ENCODE measurements at places on chromosomes 12 and 14.

DNA sequence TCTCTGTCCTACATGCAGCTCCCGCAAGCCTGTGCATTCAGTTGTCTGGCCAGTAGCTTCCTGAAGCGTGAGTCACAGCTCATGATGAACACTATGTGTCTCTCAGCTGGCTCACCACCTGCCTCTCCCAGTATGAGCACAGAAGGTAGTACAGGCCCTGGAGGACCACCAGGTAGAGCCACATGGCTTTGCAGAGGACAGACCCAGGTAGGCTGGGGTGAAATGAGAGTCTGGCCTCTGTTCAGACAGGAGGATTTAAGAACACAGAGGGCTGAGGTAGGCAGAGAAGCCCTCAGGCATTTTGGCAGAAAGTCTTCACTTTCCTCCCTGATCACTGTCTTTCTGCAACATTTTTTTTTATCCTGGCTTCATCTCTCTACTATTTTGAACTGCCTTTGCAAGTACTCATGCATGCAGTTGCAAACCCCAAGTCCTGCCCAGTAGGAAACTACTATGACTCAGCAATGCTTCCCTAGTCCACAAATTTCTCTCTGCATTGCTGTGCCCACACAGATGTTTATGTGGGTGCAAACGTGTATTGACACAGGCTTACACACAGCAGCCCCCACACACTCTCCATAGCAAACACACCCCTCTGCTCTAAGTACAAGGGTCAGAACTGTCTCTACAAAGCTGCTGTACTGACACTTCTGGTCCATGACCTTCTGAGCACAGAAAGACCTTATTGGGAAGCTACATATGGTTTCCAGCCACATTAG lies 7.2 kb upstream of the SDR9C7 start:
- no peak for DNase-seq

GRCh38 chr12:82644896-82645295 lies 41.8 kb upstream of the TMTC2 start:
- no peak for DNase-seq

DNA sequence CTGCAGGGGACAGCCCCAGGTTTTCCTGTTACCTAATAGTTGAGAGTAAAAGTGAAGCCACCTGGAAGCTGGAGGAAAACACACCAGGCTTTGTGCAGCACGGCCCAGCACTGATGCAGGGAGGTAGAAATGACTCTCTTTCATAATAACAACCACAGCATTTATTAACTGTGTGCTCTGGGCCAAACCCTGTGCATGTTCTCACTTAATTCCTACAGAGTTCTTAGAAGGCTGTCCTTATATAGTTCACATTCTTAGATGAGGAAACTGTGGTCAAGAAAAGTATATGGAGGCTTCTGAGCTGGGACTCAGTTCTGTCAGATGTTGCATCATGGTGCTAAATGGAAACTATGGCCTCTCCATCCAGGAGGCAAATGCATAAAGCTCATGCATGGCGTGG lies 100.0 kb downstream of the PAPOLA start:
- DNase-seq: no peak

DNA sequence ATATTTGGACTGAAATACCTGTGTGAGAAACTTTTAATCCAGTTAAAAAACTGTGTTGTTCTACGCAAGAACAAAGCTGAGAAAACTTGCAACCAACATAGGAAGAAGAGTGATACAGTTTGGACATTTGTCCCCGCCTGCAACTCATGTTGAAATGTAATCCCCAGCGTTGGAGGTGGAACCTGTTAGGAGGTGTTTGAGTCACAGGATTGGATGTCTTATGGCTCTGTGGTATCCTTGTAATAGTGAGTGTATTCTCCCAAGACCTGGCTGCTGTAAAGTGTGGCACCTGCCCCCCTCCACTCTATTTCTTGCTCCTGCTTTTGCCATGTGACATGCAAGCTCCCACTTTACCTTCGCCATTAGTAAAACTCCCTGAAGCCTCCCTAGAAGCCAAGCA lies 28.6 kb upstream of the ADAM20 start:
- no peak for DNase-seq

- DNase-seq: no peak
These were observed 53.1 kb upstream of the DDX11 start for GRCh38 chr12:31020385-31021166.

DNA sequence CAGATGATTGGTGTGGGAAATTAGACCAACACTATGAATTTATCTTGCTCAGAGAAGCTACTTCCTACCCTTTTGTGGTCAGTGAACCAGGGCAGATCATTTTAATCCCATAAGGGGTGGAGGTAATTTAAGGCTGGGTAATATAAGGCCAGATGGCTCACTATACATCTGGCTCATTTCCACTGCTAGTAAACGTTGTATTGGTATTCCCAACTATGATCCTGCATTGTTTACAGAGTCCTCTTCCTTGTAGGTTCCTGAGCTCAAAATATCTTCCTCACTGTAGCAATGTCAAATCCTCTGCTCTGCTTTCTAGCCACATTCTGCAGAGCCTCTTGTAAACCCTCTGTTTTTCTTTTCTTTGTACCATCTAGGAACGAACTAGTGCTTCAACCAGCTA lies 93.0 kb upstream of the MGAT4C start:
- no peak for DNase-seq

DNA sequence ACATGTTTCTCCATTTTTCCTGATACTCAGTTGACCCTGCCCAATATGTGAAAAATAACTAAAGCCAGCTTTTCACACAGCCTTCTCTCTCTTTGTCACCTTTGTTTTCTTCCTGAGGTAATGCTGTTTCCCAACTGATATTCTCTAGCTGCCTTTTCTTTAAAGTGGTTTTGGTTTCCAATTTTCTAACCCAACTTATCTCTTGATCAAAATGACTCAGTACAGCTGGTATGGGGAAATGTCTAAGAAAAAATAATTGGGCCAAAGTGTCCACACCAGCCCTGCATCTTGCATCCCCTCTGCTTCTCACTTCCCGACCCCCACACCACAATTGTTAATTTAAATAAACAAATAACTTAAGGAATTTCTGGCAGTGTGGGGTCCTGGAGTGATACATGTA lies 193.8 kb downstream of the SYT1 start:
- no peak for DNase-seq

GRCh38 chr14:30849983-30850382 lies 24.4 kb upstream of the COCH start:
- no peak for DNase-seq

DNA sequence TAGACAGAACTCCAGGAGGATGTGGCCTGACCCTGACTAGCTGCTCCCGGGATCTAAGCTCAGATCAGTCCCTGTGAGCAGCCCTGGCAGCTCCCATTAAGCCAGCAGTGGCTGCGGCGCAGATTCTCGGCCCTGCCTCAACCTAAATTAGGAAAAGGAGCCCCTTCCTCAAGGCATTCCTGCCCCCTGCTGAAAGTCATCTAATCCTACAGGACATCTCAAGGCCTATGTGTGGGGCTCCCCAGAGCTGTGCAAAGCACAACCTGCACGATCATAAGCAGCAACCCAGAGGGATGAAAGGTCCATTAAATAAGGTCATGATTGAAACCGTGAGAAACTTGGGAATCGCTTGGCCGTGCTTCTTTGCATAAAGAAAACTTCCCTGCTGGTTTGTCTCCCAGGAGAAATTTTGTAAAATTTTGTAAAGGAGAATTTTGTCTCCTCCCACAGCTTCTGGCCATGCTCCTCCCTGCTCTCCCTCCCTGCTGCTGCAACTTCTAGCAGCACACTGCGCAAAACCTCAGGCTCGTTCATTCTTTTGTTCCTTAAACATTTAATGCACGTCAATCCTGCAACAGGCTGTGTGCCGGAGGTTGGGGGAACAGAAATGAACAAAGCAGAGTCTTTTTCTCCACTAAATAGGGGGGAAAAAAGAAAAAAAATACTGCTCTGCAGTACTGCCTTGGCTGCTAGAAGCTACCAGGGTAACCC lies 96.6 kb upstream of the SLC35F4 start:
- no peak for DNase-seq

DNA sequence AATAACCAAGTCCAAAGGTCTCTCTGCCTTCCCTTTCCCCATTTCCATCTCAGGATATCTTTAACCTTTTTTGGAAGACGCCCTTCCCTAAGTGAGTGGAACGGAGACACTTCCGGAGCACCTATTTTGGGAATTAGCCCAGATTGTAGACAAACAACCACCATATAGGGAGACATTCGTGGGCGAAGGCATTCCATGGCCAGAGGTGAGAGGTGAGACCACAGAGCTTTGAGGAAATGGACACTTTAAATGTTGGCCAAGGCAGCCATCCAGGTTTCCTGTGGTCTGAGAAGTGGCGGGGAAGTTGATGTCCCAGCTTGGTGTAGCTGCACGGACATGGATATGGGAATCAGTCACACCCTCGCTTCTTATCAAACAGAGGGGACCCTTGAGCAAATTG lies 69.4 kb upstream of the BDKRB2 start:
- no peak for DNase-seq

GRCh38 chr14:102629011-102629444 lies 36.6 kb downstream of the RCOR1 start:
- no peak for DNase-seq

- no peak for DNase-seq
These were observed 32.9 kb upstream of the SYCP3 start for GRCh38 chr12:101772012-101772775.

DNA sequence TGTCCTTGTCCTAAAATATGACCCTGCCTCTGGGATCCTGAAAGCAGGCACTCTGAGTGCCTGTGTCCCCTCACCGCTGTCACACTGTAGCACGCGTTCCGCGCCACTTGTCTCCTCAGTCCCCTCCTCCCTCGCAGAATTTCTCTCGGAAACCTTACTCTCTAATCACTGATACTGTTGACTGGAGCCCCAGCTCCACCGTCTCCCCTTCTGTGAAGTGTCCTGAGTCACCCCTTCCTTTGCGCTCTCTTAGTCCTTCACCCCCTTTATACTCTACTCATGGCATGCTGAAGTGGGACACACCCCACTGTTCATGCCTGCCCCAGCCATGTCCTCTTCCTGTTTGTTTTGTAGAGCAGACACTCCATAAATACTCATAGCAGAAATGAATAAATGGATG lies 104.7 kb downstream of the ZNF664 start:
- DNase-seq: no peak

- DNase-seq: no peak
These were observed 380.0 kb downstream of the LRFN5 start for GRCh38 chr14:41986700-41987099.

GRCh38 chr14:22036541-22037239 lies 363.1 kb upstream of the OR4E1 start:
- DNase-seq: no peak

- DNase-seq: no peak
These were observed 16.6 kb upstream of the CLMN start for GRCh38 chr14:95336192-95336760.

DNA sequence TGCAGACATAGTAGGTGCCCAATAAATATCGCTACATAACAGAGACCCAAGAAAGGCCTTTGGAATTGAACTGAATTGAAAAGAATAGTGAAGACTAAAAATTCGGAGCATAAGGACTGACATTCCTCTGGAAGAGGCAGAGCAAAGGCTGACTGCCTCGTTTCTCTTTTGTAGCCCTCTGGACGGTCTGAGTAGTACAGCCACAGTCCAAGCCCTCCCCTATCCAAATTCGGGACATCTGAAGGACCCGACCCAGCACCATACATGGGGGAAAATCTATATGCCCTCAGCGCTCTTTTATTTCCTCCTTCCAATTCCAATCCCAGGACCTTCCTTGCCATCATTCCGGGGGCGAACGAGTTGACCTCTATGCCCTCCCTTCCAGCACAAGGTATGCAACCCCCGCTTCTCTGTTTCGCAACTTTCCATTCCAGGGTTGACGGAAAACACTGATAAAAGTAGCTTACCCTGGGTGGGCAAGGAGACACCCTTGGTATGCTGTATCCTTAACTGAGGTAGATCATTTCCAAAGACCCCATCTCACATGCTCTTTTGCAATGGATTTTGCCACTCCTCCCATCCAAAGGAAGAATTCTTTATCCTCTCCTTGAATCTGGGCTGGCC lies 127.4 kb upstream of the MAP1LC3B2 start:
- no peak for DNase-seq

- DNase-seq: no peak
These were observed 41.5 kb downstream of the CHGA start for GRCh38 chr14:92964124-92965109.

GRCh38 chr14:60014402-60014801 lies 77.3 kb upstream of the PCNX4 start:
- no peak for DNase-seq

GRCh38 chr14:96616161-96616721 lies 114.1 kb downstream of the PAPOLA start:
- no peak for DNase-seq

DNA sequence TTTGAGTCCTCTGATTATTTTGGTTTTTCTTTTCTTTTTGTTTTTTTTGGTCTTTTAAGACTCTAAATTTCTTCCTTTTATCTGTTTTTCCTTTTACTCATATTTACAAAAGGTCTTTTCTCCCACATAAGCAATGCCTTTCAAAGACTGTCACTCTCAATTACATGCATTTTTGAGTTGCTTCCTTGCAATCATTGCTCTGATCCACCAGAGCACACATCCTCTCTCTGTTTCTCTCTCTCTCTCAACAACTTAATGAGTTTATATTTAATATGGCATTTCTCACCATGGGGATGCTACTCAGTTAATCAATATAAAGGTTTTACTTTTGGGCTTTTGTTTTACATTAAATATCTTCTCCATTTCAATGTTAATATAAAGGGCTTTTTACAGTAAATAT lies 62.7 kb upstream of the OR10AD1 start:
- no peak for DNase-seq

GRCh38 chr14:91516663-91517388 lies 6.7 kb upstream of the PPP4R3A start:
- no peak for DNase-seq

DNA sequence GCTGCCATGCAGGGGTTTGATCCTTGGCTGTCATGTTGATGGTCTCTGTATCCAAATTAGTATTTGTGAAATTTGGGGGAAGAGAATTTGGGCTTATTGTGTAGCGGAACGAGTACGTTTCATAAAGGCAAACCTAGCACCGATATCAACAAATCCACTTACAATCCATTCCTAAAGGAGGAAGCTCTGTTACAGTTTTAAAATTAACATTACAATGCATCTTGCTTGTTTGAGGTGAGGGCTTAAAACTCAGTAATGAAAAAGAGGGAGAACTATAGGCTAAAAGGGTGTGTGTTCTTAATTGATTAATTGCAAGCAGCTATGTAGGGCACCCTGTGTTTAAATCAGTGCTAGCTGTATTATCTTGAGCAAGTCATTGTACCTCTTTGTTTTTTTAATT lies 13.7 kb downstream of the RASSF3 start:
- no peak for DNase-seq

GRCh38 chr14:98959958-98960616 lies 311.9 kb downstream of the BCL11B start:
- DNase-seq: no peak

GRCh38 chr12:47979166-47979565 lies 15.8 kb downstream of the TMEM106C start:
- DNase-seq: no peak

DNA sequence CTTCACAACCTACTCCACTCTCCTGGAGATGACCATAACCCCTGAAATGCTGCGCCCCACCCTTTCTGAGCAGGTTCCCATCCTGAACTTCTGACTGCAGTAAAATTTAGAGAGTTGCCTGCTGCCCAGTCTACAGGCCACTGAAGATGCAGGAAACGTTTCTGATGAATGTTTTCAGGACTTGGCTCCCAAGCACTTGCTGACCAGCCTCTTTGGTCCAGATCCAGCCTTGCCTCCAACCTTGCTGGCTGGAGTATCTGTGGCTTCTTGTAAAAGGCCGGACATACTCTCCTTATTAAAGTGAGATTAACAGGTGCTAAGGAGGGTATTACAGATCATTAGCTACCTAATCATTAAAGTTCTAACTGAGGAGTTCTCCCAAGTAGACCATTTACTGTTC lies 70.3 kb upstream of the STXBP6 start:
- no peak for DNase-seq
